ENCODE measurements at places on chromosomes 5 and 9.

DNA sequence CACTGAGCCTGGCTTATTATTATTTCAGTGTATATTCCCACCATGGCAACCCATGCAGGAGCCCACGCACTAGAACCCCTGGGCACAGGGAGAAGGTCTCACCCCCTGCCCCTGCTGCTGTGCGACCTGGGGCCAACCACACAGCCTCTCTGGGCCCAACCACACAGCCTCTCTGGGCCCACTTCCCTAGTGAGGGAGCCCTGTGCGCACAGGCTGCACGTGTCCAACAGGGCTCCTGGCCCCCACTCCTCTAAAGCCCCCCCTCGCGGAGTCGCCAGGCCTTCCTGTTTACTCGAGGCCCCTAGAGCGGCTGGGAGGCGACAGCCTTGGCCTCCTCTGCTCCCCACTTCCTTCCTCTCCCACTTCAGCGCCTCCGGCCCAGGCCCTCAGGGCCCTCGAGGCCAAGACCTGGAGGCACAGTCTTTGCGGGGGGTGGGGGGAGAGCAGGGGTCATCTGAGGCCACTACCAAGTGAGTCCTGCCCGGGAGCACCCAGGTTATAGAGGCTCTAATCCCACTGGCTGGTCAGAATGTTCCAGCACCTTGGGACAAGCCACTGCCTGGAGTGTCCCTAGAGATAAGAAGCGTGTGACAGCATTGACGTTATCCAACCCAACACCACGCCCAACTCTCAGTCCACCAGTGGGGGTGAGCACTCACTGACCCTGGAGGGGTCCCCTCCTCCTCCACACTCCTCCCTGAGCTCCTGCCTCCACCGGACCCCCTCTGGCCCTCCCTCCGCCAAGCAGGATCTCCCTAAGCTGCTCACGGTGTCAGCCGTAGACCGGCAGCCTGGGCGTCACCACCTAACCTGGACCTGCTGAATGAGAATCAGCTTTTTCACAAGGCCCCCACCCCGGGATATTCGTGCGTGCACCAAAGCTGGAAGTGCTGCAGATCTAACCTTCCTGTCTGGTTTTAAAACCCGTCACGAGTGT lies 7.9 kb upstream of the ENG start:
- DNase-seq = no peak

DNA sequence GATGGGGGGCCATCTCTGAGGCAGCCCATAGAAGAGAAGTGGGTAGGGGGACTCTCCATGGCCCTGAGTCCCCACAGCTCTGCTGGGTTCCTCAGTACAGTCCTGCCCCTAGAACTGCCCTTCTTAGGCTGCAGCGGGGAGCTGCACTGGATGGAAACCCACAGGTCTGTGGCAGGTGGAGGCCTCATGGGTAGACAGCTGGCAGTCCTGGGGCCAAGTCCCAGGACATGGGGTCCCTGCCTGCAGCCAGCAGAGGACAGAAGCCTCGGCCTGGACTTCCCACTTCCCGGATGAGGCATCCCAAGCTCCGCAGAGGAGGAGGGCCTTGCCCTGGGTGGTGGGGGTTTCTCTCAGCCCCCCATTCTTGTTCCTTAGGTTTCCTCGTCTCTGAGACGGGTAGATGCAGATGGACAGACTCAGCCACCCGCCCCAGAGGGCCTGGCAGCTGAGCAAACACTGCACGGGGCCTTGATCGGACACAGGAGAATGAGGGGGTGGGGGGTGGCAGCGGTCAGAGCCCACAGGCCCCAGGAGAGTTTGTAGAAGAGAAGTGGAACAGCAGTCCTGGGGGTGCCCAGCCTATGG lies 153.8 kb downstream of the C9orf50 start:
- DNase-seq = no peak

- DNase-seq = no peak
Measured at GRCh38 chr5:116559239-116559638, 15.4 kb downstream of the SEMA6A start.

DNA sequence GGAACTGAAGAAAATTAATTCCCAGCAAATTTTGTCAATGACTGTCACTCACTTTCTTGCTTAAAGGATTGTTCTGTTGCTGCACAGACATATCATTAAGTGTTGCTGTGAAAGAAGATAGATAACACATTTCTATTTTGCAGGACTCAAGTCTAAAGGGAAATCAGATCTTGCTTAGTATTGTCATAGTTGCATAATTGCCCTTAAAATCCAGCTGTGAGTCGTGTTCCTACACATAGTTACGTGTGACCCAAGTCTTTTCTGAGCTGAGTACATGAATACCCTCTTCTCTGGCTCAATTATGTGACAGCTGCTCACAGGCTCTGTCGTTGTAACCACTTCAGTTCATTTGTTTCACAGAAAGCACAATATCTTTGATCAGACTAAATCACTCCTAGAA lies 390.8 kb downstream of the DTWD2 start:
- DNase-seq = no peak

DNA sequence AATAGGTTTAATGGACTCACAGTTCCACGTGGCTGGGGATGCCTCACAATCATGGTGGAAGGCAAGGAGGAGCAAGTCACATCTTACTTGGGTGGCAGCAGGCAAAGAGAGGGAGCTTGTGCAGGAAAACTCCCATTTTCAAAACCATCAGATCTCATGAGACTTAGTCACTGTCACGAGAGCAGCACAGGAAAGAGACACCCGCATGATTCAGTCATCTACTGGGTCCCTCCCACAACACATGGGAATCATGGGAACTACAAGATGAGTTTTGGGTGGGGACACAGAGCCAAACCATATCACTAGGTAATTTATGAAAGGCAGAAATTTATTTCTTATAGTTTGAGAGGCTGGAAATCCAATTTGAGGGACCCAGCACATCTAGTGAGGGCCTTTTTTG lies 40.0 kb downstream of the MTREX start:
- no peak for DNase-seq

DNA sequence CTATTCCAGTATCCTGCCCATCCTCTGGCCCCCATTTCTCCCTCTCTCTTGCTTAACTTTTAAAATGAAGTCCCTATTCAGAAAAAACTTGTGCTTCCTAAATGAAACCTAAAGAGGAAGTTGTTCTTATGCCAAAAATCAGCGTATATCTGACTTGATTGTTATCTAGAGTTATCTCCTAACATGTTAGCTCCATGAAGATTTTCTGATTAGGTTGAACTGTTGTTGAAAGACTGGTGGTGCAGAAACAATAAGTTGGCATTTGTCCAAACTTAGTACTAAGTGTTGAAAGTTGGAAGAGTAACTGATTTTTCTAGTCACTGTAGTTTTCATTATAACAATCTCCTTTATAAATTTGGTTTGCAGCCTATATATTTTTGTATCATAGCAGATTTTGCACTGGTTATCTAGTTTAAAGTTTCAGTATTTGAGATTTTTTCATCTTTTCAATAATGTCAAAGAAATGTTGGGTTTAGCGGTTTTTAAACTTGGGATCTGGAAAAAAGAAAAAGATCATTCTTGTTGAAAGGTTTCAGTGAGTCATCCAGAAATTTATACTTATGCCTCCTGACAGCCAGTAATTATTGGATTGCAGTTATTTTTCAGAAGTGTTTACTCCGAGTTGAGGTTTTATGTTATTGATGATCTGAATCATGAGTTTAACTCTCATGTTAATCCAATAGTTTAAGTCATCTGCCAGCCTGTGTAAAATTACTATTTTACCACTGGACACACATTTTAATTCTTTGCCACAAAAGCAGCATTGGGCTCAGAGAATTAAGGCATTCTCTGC lies 60.6 kb downstream of the PAM start:
- DNase-seq = no peak

- DNase-seq = no peak
Measured at GRCh38 chr5:171848486-171848885, 62.9 kb downstream of the SMIM23 start.

GRCh38 chr5:43357878-43358281 lies 44.7 kb upstream of the HMGCS1 start:
- DNase-seq = no peak

- no peak for DNase-seq
Measured at GRCh38 chr5:129249886-129250285, 155.3 kb downstream of the ISOC1 start.

DNA sequence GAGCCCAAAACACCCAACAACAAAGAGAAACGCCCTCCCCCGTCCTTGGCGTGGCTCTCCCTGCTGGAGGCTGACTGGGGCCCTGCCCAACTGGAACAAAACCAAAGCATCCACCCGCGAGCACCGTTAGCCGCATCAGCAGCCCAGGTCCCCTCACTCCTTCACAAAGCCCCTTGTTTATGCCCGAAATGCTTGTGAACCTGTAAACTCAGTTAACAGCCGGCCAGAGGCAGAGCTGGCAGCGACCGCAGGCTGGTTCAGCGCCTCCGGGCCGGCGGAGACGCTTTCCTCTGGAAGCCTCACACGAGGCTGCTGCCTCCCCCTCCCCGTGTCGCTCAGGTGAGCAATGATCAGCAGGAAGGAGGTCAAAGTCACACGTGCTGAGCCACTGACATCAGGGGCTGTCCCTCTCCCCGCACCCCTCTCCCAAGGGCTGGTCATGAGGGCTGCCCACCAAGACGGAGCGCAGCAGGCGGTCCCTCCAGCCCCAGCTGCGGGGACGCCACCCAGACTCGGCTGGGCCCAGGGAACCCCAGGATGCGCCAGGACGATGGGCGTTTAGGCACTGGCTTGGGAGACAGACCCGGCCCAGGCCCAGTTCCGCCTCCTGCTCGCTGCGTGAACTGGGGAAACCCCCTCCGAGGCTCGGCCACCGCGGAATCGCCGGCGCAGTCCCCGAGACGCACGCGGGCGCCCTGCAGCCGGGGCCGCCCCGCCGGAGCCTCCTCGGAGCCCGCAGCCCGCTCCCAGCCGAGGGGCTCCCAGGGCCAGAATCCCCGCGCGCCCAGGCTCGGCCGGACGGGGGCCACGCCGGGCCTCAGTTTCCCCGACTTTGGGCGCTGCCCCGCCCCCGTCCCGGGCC lies 563 bp downstream of the SNAPC4 start:
- peak; percentile 60 for DNase-seq

DNA sequence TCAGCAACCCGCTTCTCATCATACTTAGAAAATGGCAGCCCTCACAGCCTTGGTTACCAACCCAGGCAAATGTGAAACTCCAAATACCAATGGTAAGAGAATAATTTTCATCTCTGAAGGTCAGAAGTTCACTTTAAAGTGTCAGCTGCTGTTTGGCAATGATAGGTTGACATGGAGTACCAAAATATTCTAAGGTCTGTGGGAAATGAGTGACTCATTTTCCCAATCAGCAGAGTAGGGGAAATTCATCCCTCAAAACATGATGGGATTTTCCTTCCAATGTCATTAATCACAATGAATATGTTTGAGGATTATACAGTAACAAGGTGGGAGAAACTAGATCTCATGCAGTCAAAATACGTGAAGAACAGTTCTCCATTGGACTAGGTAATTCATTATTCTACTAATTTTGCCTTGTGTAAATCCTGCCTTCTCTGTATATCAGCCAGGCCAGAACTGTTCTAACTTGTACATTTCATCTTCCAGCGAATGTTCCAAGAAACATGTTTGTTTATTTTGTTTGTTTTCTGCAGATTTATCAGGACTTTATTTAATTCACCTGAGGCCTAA lies 53.1 kb upstream of the ERBIN start:
- DNase-seq = no peak

DNA sequence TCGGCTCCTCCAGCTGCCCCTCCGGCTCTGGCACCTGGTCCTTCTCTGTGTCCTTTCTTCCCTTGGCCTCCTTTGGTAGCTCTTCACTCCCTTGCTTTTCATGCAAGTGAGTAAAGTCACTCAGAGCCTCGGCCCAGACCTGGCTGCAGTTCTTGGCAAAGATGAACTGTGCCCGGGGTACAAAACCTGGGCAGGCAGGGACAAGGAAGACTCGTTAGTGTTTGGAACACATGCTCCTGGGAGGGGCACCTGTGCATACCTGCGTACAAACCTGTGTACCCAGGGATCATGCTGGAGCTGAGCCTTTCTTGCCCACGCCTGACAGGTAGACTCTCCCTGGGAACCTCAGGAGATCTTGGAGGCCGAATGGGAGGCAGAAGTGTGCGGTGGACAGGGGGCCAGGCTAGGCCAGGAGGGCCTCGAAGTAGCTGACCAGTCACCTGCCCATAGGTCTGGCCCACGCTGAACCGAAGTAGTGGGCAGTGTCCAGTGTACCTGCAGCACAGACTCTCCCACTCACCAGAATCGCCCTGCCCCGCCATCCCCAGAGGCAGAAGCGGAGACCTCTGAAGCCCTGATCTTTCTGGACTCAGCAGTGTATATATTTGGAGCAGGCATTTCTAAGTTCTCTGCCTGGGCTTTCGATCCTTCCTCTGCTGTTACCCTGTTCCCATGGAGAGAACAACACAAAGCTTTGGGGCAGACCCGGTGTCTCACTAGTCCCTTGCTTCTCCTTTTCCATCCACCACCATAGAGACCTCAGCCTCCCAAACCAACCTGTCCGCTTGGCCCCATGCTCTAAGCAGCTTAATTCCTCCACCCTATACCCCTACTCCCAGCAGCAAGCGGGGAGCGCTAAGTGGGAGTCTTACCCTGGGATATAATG lies 41.9 kb upstream of the TESK1 start:
- no peak for DNase-seq
